NCI-H526 treated with DMSO at 0.1 percent for 48 hours (cell line): ENCODE measurements at places on chromosomes 16 and 17.

GRCh38 chr17:8859027-8859803 lies 8.3 kb downstream of the PIK3R6 start:
- no peak for DNase-seq

GRCh38 chr16:58658796-58659211 lies 25.8 kb downstream of the SLC38A7 start:
- DNase-seq: no peak

- DNase-seq: no peak
These were observed 92.1 kb downstream of the CACNG1 start for GRCh38 chr17:67136191-67137025.

DNA sequence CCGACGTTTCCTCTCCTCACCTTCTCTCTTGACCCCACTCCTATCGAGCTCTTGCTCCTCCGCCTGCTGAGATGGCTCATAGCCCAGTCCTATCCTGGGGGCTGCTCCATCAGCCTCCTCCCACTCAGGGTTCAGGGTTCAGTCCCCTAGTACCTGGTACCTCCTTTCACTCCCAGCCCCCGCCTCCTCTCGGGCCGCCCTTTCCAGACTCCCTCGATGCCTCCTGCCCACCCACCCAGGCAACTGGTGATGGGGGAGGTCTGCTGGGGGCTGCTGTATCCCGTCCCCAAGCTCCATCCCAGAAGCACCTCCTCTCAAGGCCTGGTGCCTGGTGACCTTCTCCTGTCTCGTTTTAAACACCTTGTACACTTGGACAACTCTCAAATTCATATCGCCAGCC lies 93.9 kb downstream of the AMFR start:
- DNase-seq: no peak

DNA sequence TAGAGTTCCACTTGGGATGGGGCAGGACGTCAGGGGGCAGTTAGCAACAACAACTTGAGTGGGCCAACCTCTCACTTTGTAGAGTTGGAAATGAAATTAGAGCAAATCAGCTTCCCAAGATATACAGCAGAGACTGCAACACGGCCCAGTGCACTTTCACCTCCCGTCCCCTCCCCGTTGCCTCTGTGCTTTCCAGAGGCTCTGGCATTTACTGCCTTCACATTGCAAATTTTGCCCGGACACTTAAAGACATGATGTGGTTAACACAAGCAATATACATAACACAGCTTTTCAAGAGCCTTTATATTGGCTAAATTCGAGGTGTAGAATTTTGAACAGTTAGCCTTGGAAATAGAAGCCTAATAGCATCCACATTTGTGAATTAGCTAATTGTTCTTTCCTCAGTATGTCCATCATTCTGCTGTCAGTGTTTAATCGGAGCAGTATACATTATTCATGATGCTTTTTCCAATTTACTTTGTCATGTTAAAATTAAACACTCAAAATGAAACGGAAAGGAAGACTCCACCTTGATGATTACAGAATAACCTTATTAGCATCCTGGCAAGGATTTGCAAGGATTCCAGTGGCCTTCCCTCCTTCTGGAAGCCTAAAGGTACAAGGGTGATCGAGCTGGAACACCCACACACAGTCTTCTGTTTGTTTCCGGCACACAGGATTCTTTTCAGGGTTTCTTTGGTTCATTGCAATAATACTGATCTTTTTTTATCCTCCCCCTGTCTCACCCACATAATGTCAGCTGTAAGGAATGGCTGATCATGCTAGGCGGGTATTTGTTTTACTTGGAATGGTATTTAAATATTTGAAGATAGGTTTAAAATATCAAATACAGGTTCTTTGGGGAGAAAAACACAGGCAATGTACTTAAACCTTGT lies 190.9 kb upstream of the CACNG5 start:
- DNase-seq: no peak

DNA sequence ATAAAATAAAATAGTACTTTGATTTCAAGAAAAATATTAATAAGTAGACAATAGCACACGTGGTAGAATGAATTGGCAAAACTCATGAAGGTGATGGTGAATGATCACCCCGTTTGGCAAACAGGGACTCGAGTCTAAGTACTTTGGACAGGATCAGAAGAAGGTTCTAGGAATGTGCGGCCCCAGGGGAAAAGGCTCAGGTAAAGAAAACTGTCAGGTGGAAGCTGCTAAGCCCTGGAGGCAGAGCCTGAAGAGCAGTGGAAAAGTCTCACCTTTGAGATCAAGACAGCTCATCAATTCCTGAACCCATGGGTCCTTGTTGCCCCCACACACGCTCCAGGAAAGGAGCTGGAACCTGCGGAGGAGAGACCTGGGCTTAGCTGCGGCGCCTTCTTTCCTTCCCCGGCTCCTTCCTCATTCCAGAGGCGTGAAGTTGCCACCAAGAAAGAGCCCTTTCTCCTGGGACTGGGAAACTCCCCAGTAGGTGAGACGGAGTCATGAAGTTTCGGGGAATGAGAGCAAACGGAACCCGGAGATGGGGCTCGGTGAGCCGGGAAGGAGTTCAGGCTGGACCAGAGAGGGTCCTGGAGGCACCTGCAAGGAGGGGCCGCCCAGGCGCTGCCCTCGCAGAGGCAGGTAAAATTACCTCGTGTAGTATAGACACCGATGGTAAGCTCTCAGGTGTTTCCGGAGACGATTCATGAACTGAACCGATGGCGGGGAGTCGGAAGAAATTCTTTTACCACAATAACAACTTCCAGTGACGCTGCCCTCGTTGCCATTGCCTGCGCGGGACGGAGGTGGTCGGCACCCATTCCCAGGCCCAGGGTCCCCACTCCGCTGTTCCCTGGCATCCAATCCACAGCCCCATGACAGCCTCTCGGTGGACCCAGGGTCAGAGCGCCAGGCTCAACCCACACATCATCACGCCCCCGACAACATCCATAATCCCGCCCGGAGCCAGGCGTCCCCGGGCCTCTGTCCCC lies 1.2 kb upstream of the ZMYND15 start:
- DNase-seq: no peak

GRCh38 chr17:12719948-12720347 lies 54.3 kb downstream of the MYOCD start:
- DNase-seq: no peak

GRCh38 chr17:67246403-67246652 lies 1.3 kb upstream of the HELZ start:
- no peak for DNase-seq

DNA sequence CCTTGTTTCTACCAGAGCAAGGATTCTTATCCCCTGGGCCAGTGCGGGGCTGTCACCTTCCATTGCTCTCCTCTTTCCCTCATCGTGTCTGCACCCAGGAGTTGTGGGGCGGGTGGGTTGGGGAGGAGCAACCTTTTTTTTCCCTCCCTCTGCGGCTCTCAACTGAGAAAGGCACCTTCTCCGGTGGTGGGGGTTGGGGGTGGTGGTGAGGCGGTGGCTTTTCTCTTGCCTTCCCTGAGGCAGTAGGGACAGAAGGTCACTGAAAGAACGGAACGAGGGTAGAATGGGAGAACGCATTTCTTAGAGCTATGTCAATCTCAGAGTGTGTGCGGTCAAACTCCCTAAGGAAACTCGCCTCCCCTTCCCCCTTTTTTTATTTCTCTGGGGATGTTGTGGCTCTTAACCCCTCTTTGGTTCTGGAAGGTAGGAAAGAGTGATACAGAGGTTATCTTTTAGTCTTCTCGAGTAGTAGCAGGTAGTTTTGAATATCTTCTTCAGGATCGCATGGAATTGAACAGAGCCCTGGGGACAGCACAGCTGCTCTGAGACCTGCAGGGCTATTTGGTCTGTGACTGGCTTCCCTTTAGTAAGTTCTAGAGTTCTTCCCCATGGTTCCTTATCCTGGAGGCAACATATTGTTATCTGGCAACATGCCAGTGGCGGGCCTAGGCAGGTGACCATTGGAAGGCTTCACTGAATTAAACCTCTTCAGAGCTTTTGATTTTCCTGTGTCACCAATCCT lies 994 bp downstream of the CLTC start:
- peak; percentile 14 for DNase-seq

DNA sequence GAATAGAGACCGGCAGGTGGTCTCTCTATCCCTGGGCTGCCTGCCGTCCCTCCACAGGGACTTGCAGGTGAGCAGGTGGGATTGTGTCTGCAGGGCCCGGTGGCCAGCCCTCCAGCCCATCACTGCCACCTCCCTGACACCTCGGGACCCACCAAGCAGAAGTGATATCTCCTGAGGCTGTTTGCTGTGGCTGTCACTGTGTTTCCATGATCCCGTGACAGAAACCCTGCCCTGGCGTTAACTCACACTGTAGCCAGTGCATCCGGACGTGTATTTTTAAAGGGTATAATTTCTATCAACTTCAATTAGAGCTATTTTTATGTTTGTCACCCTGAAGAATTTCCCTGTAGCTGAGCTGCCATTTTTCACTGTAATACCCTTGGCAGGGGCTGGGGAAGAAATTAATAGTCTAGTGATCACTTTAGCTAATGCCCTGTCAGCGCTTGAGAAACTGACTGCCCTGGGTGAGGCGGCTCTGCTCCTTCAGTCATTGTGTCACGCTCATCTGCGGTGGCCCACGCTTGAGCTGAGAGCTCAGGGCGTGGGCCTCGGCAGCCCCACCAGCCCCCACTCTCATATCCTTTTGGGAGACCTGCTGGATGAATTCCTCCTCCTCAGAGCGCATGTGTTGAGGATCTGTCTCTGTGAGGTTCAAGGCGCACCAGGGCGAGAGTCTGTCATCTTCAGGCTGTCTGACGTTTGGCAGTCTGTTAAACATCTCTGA lies 229.9 kb upstream of the CIBAR2 start:
- DNase-seq: no peak

- no peak for DNase-seq
These were observed 2292.0 kb downstream of the TP53TG3F start for GRCh38 chr16:35751191-35751941.

DNA sequence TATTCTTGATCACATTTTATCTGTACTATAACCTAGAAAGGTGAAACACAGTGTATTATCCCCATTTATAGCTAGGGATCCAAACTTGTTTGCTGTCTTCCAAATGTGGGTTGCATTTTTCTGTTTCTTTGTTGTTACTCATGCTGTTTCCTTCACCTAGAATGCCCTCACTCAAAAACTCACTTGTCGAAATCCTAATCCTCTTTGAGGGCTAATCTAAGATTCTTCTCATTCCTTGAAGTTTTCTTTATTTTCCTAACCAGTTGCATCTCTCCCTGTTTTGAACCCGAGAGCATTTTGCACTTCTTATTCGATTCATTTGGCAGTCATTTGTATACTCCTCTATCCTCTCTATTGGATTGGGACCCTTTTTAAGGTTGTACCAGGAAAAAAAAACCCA lies 9.6 kb downstream of the CALCOCO2 start:
- DNase-seq: no peak

DNA sequence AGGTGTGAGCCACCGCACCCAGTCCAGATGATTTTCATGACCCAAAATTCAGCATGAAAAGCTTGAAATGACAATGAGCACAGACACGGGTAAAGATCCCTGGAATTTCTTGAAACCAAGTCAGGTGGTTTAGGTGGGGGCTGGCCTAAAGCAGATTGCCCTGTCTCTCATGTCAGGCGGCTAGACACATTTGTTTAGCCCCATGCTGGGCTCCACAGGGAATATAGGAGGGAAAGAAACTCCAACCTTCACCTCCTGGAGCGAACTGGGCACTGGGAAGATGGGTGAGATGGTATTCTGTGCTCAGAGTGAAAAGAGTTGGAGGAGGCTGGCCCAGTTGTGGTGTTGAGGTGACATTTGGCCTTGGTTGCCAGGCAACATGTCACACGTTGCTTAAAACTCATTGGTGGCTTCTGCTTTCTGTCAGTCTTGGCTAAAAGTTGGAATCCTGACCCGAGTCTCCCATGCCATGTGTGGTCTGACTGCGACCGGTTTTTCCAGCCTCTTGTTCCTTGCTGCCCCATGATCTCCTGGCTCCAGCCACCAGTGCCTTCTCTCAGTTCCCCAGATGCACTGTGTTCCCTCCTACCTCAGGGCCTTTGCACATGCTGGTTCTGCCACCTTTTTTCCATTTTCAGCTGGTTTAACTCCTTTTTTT lies 113.7 kb downstream of the ABCC6 start:
- DNase-seq: no peak

- DNase-seq: no peak
These were observed 2.9 kb upstream of the PMP22 start for GRCh38 chr17:15267996-15268395.

DNA sequence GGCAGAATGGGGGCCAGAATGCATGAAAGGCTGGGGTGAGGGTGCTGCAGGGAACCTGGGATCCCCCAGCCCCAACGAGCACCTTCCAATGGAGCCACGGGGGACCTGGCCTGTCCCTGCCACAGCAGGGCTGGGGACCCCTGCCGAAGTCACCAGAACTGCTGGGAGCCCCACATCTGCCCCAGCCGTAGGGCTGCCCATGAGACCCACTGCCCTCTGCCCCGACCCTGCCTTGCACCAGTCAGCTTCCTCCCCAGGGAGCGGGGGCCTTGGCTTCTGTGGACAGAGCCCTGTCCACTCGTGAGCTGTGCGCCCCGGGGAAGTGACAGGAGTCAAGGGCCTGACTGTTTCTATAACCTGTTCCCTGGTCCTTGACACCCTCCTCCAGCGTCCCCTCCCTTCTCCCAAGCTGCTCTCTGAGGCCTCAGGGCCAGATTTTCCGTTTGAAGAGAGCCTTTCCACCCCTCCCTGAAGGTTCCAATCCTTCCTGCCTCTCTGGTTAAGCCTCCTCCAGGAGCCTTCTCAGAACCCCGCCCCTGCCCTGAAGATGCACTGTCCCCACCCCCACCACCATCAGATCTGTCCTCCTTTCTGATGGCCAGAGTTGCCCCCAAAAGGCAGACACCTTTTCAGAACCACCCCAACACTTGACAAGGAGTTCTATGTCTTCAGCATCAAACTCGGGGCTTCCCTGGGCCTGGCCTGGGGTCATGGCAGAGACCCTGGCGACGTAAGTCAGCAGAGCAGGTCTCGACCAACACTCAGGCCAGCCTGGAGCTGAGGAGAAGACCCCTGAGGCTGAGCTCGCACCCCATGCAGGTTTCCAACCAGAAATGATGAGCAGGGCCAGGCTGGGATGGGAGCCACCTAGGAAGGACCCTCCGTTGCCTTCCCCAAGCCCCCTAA lies 10.7 kb upstream of the PRR29 start:
- no peak for DNase-seq

DNA sequence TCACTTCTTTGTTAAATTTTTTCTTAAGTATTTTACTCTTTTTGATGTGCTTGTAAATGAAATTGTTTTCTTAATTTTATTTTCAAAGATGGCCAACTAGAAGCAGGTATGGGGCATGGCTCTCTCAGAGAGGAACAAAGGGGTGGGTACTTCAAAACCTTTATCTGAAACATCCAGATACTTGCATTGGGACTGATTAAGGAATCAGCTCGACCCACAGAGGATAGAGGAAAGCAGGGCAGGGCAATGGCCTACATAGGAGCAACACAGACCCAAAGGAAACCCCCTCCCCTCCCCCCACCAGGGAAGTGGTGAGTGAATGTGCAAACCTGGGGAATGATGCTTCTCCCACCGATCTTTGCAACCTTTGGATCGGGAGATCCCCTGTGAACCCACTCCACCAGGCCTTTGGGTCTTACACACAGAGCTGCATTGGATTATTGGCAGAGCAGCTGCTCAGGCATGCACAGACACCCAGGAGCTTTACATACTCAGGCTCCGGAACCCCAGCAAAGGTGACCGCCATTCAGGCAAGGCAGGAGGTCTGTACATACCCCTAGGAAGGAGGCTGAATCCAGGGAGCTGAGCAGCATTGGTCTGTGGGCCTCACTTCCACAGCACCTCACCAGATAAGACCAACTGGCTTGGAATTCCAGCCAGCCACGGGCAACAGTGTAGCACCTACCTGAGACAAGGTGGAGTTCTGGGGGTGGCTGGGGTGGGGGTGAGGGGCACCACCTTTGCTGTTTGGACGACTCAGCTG lies 3.0 kb upstream of the CCR7 start:
- DNase-seq: no peak

- DNase-seq: no peak
These were observed 44.9 kb downstream of the TMEM235 start for GRCh38 chr17:78276098-78276887.
